ENCODE measurements at places on chromosomes 1 and 21. TPM values are rescaled to one million over a fixed set of nuclear protein-coding genes. Genes with fewer than 3 reads are reported as not detected.
A peak's percentile ranks its signal among the peaks of the same experiment; 100 is the strongest.

DNA sequence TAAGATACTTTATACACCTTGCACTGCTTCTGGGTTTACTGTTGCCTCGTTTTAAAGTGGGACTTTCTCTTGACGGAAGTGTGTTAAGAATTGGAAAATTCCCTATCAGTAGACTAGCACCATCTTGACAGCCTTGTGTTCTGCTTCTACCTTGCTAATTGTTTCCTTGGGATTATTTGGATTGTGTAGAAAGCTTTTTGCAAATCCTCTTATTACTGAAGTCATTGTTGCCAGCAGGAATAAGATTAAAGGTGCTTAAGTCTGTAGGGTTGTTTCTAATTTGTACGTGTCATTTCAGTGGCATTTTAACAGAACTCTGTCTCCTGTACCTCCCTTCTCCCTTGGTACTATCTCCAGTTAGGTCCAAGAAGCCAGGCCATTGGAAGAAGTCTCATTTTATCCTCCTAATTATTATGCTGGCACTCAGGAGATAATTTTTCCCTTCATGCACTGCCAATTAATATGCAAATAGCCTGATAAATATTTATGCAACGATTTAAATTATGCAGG lies 107.7 kb downstream of the POU2F1 start:
- DNase-seq, result no peak

GRCh38 chr1:24923485-24924113 lies 6.5 kb downstream of the RUNX3 start:
- no peak for DNase-seq

- DNase-seq, result no peak
These were observed 157.3 kb downstream of the GALNT2 start for GRCh38 chr1:230224101-230224960.

DNA sequence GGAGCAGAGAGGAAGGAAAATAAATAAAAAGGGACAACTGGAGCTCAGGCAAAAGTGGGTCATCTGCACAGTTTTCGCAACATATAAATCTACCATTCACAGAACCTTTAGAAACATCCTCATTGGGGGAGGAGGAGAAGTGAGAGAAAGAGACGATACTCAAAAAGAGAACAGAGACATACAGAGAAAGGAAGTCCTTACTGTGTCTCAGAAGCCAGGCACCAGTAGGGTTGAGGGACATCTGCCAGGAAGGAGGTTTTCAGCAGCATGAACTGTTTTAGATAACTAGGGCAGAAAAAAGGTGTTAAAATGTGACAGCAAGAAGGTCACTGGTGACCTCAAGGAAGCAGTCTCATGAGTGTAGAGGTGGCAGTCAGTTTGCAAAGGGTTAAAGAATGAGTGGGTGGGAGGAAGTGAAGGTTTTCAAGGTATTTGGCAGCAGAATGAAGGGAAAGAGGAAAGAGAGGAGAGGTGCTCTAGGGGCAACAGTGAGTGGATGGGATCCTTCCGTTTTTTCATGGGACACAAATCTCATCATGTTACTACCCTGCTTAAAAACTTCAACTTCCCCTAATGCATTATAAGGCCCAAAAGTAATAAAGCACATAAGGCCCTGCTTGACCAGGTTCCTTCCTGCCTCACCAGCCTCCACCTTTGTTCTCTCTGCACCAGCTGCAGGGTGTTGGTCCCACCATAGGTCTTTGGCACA lies 9.5 kb downstream of the JAK1 start:
- no peak for DNase-seq

DNA sequence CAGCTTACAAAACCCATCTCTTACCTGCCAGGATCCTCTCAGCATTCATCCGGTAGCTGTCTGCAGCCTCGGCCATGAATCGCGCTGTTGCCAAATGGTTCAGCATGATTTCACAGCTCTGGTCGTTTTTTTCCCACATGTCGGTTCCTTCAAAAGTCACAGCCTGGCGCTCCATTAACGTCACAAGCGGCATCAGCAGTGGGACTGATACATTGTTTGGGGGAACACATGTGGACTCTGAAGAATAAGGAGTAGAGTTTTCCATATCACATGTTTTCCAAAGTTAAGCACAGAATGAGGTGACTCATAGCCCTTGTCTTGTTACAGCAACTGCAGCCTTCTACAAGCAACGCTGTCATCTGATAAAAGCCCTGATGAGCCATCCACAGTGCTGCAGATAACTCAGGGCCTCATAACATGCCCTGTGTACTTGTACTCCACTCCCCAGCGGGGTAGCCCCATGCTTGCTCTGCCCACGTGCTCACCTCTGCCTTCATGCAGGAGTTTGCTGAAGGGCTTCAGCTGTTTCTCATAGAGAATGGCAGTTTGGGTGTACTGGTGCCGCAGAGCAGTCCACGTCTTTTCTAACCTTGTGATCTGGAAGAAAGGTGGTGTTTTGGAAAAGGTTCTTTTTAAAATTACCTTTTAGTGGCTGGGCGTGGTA lies 114.2 kb downstream of the BCAR3 start:
- DNase-seq, result no peak

GRCh38 chr1:4132352-4133296 lies 232.6 kb upstream of the C1orf174 start:
- DNase-seq, result no peak

GRCh38 chr1:154813300-154813816 lies 56.7 kb downstream of the KCNN3 start:
- no peak for DNase-seq

DNA sequence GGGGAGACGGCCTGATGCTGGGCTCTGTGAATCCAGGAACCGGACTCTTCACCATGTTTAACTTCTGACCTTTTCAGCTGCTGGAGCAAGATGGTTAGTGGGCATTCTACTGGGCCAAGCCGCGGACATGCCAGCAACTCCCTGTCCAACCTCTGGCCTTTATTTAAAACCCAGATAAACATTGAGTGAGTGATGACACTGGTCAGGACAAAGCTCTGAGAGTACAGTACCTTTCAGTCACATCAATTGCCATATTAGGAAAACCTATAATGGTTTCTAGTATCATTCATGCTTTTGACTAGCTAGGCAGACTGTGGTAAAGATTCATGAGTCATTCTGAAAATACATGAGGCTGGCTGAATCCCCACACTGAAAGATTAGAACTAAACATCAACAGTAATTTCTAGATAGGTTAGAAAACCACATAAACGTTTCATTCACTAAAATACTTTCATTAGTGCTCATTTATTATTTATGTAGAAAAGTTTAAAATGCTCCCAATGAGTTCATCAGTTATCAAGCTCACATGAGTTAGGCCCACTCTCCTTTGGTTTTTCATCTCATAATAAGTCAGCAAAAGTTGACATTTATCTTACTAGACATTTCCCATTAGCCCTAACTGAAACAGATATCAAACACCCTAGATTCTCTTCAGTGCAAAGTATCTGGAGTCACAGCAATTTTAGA lies 7.1 kb upstream of the ACTA1 start:
- DNase-seq, result no peak

- no peak for DNase-seq
These were observed 3.6 kb upstream of the BACH1 start for GRCh38 chr21:29295066-29295650.

DNA sequence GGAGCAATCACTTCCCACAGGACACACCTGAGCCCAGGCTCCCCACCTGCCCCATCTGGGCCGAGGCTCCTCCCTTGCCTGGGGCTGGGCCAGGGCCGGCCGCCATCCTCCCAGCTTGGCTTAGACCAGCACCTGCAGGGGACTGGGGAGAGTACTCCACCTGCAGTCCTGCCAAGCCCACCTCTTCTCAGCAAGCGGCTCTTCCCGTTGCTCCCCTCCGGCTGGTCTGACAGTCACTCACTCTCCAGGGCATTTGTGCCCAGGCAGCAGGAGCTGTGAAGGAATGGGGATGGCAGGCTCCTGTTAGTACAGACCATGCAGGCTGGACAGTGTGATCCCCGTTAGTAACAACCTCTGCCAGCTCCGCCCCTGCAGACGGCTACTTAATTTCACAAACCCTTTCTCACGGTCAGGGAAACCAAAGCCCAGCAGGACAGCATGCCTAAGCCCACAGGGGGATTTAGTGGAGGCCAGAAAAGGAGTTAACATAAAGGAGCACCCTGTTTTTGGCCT lies at the start of gene FYB2:
FYB2 (minus strand) TSS at position 18 of the 513 bp plus-strand sequence. CDS start 114 bp downstream, outside the sequence.
- peak; percentile 45 for DNase-seq

GRCh38 chr1:30472009-30472408 lies 251.4 kb downstream of the MATN1 start:
- no peak for DNase-seq

- no peak for DNase-seq
These were observed 8.8 kb downstream of the ARID1A start for GRCh38 chr1:26704629-26705028.

DNA sequence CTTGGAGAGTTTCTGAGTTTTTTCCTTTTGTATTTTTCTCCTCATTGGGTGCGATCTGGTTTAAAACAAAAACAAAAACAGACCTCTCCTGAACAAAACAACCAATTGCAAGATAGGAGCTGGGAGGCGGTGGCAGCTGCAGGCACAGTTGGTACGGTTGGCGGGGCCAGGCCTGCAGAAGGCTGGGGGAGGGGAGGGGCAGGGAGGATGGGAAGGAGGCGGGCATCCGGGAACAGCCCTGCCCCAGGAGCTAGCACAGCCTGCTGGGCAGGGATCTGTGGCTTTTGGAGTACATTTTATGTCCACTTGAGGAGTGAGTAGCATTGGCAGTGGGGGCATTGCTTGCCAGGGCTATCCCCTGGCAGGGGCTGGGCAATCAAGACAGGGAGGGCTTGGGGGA lies 5.2 kb downstream of the CAPN9 start:
- DNase-seq, result peak; percentile 89

GRCh38 chr1:54126271-54126815 lies 26.5 kb downstream of the CDCP2 start:
- no peak for DNase-seq

GRCh38 chr1:51733793-51734522 lies 117.1 kb downstream of the OSBPL9 start:
- no peak for DNase-seq

DNA sequence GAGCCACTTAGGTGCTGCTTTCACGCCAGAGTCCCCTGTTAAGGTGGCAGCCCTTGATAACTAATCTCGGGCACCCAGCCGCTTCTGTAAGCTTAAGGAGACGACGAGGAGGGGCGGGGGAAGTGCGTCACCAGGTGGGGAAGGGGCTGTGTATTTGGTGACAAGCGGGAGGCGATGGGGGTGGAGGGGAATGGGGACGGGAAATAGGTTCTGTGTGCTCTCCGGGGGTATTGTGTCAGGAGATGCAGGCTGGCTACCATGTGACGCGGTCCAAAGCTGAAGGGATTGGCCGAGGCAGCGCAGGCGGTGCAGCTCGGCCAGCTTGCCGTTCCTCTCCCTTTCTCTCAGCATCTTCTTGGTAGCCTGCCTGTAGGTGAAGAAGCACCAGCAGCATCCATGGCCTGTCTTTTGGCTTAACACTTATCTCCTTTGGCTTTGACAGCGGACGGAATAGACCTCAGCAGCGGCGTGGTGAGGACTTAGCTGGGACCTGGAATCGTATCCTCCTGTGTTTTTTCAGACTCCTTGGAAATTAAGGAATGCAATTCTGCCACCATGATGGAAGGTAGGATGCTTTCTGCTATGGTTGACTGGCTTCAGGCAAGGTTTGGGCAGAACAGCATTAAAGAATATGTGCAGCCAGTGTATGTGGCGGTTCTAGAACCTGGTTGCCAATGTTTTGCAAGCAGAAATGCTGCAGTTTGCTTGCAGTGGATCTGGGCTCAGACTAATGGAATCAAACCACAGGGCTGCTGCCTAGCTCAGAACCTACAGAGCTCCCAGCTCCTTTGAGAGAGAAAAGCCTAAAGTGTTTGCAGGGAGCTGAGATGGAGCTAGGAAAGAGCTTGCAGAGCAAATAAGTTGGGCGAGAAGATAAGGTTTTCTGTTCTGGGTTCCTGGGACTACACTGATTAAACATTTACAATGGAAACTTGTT lies at the start of gene SGIP1:
SGIP1 (plus strand) TSS at position 350 of the 937 bp plus-strand sequence; CDS start at position 556, 206 bp downstream.
- DNase-seq, result peak; percentile 37

- DNase-seq, result no peak
These were observed 37.5 kb upstream of the PDE9A start for GRCh38 chr21:42615924-42616323.

- DNase-seq, result no peak
These were observed 17.5 kb upstream of the IL20 start for GRCh38 chr1:206847946-206848345.

GRCh38 chr1:53608071-53608470 lies 130.9 kb downstream of the GLIS1 start:
- no peak for DNase-seq

- DNase-seq, result no peak
These were observed 28.1 kb downstream of the RNF187 start for GRCh38 chr1:228515200-228515834.

DNA sequence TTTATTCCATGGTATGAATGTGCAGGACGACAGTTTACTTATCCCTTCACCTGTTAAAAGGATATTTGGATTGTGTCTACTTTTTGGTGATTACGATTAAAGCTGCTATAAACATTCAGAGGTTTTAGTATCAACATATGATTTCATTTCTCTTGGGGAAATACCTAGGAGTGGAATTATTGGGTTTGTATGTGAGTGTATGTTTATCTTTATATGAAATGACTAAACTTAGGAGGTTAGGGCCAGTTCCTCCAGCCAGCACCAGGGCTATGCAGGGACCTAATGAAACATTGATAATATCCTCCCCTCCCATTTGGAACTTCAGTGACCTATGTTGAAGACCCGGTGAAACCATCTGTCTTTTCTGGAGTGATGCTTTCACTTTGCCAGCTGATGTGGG lies 13.8 kb downstream of the TMEM51 start:
- no peak for DNase-seq

DNA sequence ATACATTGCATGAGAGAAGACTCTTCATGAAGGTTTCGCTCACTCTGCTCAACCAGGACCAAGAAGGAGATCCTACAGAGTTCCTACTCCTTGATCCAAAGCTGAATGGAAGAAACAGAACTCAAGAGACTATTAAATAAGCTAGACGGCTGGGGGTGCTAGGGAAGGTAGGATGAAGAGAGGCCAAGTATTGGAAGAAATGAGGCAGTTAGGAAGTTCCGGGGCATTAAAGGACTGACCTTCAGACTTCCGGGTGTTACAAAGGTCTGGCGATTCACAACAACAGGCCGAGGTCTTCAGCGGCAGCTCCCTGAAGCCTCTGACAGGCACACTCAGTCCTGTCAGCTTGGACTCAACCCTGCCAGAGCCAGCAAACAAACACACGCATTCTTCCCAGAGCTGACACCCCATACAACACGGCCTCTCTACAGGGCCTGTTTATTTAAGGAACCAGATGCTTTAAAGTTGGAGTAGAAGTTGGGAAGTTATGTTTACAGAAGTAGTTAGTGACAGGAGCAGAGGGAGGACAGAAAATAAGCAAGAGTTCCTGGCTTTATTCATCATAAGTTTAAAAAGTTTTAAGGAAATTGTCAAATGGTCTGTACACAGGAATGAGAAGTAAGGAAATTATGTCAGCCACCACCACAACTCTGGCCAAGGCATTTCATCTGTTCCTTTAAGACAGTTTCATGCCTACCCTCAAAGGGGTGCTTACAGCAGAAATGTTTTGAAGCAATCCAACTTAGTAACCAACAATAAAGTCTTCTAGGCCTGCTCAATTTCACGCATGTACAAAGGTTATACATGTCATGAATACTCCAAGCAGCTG lies 4.7 kb downstream of the SORT1 start:
- DNase-seq, result peak; percentile 68

Gene AKIRIN1
- total RNA-seq, result 70.2 TPM

Gene IL12RB2
- total RNA-seq, result 0.48 TPM

Gene DYNLT4
- total RNA-seq, result 0.35 TPM

Gene SCYL3
- 15.8 TPM for total RNA-seq
